ENCODE measurements at places on chromosomes 7 and 10.

- DNase-seq: no peak
These were observed 658.2 kb upstream of the MKI67 start for GRCh38 chr10:128784444-128784843.

DNA sequence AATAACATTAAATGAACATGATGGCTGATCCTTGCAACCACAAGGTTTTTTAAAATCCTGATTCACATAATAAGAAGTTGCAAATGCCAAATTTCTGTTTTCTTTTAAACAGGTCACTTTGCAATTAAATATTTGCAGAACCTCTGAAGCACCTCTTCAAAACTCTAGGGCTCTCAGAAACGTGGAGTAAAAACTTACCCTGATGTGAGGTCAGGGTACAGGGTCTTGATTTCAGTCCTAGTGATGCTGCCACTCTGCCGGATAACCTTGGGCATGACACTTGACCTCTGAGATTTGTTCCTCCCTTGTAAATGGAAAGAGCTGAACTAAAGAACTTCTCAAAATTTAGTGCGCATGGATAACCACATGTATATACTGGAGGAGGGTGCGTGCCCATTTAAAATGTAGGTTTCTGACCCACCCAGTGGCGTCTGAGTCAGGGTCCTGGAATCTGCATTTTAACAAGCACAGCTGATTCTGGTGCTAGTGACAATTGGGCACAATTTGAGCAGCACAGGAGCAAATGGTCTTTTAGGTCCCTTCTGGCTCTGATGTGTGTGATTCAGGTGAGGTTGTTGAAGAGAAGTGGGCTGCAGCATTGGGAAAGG lies 35.5 kb upstream of the TNPO3 start:
- DNase-seq: no peak

- no peak for DNase-seq
These were observed 64.1 kb upstream of the MPP7 start for GRCh38 chr10:28366994-28367393.

DNA sequence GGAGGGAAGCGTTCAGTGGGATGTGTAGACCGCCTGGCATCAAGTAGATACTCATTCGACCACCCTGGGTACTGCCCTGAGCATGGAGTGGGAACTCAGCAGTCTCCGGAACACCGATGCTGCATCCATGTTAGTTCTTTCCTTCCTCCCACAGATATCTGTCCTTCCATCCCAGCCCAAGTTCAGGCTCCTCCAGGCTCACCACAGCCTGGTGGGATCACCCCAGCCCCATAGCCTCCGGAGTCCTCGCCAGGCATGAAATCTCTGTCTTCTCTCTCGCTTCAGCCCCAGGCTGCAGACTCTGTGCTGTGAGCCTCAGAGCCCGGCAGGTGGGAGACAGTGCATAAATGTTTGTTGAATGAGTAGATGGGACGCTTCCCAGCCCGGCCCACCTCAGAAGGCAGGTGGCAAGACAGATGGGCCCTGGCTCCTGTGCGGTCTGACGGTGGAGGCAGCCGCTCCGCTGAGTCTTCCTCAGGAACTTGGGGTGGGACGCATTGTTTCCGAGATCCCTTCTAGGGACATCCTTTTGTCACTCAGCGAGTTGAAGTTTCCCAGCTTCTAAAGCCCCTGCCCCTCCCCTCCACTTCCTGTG lies 42.9 kb downstream of the ELFN1 start:
- no peak for DNase-seq

DNA sequence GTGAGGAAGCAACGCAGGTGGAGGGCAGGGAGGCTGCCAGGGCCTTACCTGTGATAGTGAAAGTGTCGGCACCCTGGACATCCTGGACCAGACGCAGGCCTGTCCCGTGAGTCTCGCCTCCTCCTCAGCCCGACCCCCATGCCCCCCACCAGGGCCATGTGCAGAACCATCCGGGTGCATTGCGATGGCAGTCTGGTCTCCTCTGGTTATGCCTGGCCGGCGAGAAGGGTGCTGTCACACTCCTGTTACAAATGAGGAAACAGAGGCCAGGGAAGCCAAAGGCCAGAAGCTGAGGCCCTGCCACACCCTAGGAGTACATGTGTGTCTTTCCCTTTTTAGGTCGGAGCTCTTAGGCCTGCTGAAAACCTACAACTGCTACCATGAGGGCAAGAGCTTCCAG lies 7.2 kb downstream of the DEPP1 start:
- no peak for DNase-seq

Data from islet precursor cell (in vitro differentiated cells).